ENCODE measurements at places on chromosomes 1 and 21.

- DNase-seq: no peak
Measured at GRCh38 chr1:66349242-66349641, 184.7 kb upstream of the SGIP1 start.

GRCh38 chr1:160058087-160058486 lies 11.9 kb downstream of the KCNJ10 start:
- no peak for DNase-seq

GRCh38 chr1:228935855-228936727 lies 200.8 kb downstream of the RHOU start:
- no peak for DNase-seq

GRCh38 chr1:48750109-48750508 lies 26.6 kb downstream of the BEND5 start:
- DNase-seq: no peak

DNA sequence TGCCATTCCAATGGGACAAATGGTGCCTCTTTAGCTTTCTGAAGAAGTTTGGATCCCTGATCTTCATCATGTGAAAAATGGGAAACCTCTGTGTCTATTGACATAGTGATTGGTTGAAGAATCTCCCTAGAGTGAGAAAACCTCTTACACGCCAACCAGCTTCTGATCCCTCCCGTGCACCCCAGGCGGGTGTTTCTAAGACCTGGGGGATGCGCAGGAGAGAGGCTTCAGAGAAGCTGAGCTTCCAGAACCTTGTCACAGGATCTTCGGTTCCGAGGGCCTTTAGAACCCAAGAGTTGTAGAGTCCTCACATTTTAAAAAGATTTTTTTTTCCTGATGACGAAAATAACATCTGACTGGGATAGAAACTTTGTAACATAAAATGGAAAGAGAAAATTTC lies 11.3 kb downstream of the PODN start:
- DNase-seq: no peak

DNA sequence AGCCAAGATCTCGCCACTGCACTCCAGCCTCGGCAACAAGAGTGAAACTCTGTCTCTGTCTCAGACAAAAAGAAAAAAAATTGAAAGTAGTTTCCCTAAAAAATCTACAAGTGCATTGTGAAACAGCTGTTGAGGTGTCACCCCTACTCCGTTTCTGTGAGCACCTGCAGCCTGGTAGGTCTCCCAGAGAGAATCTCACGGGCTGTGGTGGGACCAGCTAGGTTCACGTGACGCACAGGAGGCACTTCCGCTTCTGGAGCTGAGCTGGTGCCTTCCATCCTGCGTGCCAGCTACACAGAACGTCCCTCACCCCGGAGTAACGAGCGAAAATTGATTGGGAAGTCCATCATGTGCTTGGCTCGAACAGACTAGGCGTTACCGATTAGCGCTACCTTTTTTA lies 66.8 kb downstream of the COL24A1 start:
- no peak for DNase-seq

DNA sequence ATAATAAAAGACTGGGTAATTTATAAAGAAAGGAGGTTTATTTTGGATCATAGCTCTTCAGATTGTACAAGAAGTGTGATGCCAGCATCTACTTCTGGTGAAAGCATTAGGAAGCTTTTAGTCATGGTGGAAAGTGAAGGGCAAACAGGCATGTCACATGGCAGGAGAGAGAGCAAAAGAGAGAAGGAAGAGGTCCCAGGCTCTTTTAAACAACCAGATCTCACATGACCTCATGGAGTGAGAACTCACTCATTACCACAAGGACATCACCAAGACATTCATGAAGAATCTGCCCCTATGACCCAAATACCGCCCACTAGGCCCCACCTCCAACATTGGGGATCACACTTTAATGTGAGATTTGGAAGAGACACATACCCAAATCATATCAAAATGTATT lies 10.0 kb downstream of the RPTN start:
- DNase-seq: no peak

DNA sequence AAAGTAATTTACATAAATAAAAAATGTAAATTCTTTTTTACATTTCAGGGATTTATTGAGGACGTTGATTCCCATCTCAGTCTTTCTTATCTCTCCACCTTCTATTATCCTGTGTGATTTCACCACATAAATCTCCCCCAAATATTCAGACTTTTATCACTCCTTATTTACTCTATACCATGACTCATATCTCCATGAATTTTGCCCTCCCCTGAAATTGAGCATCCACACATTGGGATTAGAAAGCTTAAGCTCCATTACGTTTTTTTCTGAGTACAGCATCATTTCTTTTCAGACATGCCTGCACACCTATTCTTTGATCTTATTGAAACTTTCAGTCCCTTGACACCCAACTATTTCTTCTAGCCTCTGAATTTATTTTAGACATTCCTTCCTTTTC lies 111.2 kb downstream of the IFI44 start:
- DNase-seq: peak; percentile 39

DNA sequence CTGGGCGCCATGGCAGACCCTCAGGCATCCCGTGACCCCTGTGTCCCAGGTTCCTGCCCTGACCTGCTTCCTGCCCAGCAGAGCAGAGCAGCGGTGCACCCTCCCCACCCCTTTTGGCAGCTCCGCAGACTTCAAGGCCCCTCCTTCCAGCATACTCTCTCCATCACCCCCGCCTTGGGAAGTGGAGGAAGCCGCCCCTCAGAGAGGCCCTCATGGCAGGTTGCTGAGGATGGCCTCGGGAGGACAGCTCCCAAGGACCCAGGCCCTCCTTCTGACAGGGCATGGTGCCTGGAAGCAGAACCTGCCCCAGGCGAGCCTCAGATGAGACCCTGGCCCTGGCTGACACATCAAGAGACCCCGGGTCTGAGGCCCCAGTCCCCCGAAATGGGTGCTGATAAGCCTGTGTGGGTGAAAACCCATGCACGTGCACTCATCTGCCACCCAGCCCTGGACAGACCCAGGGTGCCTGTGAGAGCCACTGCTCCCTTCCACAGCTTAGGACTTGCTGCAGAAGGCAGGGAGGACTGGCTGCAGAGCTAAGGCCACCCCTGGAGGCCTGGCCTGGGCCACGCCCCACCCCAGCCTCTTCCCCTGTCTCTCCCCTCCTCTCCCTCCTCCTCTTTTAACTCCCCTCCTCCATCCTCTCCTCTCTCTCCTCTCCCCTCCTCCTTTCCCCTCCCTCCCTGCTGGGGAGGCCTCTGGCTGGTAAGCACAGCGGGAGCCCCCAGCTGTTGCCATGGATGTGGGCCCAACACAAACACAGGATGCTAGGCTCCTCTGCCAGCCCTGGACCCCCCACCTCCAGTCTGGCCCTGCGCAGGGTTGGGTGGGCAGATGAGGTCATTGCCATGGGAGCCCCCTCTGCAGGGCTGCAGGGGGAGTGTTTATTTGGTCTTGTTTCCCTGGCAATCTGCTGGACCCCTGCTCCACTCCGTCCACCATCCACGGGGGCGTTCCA lies 33.7 kb downstream of the WNT9A start:
- no peak for DNase-seq

DNA sequence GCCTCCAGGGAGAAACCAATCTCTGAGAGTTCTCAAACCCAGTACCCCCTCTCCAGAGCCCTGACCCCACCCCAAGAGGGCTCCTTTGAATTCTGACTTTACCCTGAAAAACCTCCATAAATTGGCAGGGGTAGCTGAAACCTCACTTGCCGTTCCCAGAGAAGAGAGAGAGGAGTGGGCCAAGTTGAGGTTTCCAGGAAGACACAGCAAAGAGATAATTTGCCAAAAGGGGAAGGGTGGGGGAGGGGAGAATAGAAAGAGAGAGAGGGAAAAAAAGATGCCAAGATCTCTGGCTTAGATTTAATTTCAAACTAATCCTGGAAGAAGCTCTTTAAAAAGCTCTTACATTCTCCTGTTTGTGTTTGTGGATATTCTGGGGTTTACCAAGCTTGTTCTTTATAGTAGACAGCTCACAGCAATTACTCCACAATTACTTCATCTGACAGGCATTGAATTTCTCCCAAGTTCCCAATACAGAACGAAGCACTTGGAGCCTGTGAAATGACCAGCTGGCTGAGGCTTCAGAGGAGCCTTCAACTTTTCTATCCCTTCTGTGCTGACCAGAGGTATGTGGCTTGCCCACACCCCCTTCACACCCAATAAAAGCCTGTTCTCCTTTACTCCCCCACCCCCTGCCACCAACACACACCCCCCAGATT lies 1.1 kb upstream of the GRHL3 start:
- DNase-seq: peak; percentile 29

GRCh38 chr1:201409440-201409839 lies 10.3 kb upstream of the LAD1 start:
- DNase-seq: no peak

DNA sequence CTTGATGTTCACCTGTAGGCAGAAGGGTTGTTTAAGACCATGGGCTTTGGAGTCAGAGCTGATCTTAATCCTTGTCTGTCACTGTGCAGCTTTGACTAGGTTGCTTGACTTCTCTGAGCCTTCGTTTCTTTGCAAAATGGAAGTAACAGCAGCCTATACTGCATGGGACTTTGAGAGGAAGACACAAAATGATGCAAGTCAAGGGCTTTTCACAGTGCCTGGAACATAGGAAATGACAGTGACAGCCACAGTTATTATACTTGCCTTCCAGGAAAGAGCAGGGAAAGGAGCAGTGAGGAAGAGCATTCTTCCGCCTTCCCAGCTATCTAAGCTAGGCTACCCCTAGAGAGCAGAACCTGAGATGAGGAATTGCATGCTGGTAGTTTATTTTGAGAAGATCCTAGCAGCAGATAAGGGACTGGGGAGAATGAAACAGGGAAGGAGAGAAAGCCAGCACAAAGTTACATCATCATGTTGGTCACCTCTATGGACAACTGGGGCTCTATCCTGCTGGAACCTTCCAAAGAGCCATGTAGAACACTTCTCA lies 3.1 kb downstream of the CSF3R start:
- DNase-seq: no peak

DNA sequence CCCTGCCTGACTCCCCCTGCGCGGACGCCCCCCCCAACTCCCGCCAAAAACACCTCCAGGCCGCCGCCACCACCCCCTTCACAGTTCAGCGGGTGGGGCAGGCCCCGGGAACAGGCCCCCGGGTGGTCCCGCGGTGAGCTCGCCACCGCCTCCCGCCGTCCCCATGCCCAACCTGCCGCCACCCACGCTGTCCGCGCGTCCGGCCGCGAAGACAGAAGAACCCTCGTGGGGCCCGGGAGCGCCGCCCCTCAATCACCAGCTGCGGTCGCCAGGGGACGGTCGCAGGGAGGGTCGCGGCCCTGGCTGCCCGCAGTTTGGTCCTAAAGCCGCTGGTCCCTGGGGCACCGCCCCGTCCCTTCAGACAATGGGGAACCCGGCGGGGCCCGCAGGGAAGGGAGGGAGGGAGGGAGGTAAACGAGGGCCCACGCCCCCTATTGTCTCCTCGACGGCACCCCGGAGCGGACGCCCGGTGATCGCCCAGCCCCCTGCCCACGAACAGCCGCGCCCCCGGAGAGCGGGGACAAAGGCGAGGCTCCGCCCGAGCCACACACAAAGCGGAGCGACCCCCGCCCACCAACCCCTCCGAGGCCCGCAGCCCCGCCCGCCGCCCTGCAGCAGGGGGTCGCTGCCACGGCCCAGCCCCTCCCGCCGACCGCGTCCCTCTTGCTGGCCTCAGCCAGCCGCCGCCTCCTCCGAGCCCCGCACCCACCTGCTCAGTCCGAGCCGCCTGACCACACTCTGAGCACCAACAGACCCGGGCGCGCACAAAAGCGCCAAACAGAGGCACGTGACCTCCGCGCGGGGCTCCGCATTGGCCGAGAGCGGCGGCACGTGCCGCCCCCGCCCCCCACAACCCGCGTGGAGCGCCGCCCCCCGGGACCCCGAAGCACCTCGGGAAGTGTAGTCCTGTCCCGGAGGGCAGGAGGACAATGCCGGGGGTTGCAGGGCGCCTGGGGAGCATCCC lies at the start of gene STMN1:
Gene STMN1, minus strand, starts transcription at position 740 of the 964 bp plus-strand sequence. CDS start 1,743 bp downstream, outside the sequence.
- DNase-seq: peak; percentile 90

DNA sequence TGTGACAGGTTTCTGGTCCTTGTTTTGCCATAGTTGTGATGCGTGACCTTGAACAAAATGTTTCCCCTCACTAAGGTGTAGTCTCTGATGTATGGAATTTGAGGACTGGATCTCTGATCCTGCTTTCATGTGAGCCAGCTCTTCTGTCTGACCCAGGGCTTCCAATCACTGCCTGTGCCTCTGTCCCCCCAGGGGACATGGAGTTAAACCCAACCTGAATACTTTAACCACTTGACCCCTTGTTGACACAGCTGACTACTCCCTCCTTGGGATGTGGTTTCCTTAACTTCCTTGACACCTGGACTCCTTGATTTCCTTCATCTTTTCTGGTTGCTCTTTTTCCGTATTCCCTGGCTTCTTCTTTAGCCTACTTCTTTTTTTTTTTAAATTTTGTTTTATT lies 36.0 kb upstream of the SSBP3 start:
- DNase-seq: no peak

DNA sequence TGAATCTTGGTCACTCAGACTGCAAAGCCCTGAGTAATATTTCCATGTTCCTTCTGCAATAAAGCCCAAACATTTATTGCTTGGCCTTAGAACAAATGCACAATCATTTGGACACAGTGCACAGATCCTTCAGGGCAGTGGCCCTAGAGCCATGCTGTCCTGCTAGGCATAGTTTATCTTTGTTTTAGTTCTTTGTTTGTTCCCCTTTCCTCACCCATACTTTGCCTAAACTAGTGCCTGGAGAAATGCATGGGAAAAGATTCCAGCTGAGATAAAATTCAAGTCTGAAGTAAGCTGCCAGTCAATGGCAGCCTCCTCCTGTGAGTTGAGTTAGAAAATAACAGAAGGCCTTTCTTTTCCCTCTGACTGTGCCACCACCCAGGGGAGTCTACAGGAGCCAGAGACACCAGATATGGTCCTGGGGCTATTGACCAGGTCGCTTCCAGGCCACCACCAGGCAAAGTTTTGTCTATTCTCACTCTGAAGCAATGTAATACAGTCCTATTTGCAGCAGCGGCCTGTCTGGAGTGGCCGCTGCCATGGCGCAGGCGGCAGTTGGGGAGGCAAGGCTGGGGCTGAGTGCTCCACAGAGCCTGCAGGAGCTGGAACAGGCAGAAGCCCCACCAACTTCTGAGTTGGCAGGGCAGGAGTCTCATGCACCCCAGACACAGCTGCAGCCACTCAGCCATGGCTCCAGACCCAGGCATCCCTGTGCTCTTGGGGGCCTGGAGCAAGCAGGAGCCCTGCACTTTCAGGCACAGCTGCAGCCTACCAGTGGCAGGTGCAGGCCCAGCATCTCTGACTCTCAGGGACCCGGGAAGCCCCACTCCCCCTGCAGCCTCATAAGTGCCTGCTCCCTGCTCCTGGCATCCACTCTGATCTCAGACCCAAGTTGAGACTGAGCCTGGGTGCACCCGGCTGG lies 258.6 kb downstream of the GPATCH2 start:
- DNase-seq: no peak

- no peak for DNase-seq
Measured at GRCh38 chr1:10639011-10639774, 157.3 kb downstream of the CASZ1 start.

DNA sequence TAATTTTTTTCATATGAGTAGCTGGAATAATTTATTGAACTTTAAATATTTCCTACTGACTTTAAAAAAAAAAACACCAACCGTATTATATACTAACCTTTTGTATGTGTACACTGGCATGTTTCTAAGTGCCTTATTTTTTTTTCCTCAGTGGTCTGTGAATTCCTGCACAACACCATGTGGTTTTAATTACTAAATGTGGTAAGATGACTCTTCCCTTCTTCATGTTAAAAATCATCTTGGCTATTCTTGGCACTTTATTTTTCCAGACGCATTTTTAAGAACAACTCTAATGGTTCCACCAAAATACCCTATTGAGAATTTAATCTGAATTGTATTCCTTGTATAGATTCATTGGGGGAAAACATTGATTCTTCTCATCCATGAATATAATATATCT lies 28.4 kb downstream of the PPP2R5A start:
- peak; percentile 68 for DNase-seq
